Pulmonary artery endothelial cell (primary cell): ENCODE measurements at places on chromosomes 7 and 10.

- no peak for DNase-seq
Measured at GRCh38 chr7:128755819-128756476, 16.8 kb downstream of the CALU start.

- no peak for DNase-seq
Measured at GRCh38 chr7:120337308-120337907, 64.4 kb downstream of the KCND2 start.

DNA sequence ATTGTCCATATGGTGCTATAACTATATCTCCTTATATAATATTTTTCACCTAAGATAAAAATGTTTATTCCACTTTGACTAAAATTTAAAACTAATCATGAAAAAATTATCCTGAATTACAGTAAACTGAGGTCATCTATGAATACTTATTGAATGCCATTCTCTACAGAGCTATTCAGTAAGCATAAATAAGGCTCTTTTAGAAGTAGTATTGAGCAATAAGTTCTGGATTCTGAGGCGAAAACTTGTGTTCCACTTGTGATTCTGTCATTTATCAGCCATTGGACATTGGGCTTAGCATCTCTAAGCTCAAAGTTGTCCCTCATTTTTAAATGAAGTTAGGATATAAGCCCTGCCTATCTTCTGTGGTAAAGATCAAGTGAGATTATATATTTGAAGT, 130.8 kb downstream of the WNT2 start:
- DNase-seq, result no peak

- no peak for DNase-seq
Measured at GRCh38 chr10:96560489-96560888, 26.3 kb downstream of the TM9SF3 start.

GRCh38 chr10:86313621-86314041, 53.0 kb downstream of the GRID1 start:
- no peak for DNase-seq
